ENCODE measurements at places on chromosomes 4 and X.

DNA sequence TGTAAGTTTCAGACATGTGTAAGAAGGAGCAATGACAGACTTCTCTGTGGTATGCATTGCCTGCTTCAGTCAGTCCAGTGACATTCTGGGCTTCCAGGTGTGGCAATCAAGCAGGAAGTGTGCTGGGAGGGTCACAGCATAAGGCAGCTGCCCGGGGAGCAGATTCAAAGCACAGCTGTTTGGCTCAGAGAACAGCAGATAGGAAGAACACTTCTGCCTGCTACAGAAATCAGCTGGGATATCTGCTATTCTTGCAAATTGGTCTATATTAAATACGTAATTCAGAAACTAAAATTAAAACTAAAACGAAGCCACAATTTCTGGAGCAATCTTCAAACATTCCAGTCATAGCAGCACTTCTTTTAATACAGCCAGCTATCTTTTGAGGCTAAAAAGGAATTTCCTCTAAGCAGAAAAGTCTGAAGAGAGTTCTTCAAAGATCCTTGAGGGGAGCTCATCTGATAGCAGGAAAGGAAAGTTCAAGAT, 47.5 kb upstream of the GALNT7 start:
- peak; percentile 68 for DNase-seq

DNA sequence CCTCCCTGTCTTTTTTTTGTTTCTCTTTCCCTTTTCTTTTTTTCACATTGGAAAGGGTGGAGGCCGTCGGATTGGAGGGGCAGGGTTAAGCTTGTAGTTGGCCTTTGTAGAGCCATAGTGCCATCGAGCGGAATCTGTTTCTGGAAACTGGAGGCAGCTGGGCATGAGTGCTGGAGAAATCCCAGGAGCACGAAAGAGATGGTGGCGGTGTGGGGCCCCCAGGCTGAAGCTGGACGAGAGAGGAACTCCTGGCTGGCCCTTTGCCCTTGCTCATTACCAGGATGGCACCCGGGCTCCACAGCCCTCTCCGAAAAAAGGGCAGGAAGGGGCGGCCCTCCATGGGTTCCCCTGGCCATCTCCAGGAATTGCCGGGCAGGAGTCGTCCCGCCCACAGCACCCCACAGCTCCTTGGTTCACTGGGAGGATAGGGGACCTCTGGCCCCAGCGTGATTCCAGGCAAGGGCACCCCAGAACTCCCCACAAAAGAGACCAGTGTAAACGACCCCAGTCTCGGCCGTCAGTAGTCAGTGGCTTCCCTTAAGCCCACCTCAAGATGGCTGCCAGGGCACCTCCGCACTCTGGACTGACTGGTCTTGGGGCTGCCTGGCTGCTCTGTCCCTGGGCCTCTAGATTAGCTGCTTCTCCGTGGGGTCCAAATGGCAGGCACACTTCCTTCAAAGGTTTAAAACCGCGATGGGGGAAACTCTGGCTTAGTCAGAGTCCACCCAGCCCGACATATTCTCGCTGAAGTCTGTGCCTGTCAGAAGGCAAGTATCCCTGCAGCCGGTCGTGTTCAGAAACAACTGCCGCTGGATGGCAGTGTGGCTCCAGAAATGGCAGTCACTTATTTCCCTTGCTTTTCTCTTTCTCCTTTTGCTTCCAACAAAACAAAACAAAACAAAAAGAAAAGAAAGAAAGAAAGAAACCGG, 74.1 kb downstream of the NBDY start:
- DNase-seq: peak; percentile 62

GRCh38 chrX:9821572-9821971, 35.3 kb downstream of the SHROOM2 start:
- DNase-seq: no peak

DNA sequence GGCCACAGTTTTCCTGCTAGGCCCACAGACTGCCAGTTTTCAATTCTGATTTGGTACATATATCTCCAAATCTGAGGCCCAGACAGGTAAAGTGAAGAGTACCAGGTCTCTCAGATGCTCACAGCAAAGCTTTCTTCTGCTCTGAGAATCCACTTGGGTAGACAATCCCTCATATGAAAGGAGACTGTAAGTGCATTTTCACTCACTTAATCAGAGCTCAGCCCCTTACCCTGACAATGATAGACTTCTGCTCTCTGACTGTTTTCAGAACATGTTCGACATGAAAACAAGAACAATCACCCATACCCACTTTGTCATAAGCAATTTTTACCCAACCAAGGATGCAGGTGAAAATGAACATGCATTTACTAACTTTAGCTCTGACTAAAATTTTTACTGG, 7.1 kb downstream of the GPRIN3 start:
- DNase-seq: no peak

DNA sequence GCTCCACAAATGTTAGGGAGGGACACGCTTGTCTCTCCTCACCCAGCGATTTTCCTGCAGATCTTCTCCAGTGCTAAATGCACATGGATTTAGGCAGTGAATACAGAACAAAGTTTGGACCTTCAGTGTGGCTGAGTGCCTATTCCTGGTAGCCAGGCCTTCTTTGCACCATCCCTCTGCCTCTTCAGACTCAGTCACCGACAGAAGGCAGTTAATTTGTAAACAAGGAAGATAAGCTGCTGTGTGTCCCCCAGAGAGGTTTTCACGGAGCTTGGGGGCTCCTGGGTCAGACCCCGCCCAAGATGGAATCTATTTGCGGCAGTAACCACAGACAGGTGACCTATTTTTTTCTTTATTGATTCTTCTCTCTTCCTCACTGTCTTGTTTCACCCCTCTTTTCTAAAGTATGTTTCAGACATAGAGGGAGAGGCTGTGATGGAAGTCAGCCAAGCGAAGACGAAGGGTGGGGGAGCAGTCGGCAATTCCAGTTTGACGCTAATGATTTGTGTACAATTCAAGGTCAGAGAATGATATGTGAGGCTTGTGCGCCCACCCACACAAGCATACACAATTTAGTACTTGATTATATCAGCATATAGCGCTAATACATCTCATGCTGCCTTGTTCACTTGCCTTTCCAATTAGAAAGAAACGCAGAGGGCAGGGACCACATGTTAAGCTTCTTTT, 200.8 kb downstream of the MGST2 start:
- DNase-seq: peak; percentile 23

DNA sequence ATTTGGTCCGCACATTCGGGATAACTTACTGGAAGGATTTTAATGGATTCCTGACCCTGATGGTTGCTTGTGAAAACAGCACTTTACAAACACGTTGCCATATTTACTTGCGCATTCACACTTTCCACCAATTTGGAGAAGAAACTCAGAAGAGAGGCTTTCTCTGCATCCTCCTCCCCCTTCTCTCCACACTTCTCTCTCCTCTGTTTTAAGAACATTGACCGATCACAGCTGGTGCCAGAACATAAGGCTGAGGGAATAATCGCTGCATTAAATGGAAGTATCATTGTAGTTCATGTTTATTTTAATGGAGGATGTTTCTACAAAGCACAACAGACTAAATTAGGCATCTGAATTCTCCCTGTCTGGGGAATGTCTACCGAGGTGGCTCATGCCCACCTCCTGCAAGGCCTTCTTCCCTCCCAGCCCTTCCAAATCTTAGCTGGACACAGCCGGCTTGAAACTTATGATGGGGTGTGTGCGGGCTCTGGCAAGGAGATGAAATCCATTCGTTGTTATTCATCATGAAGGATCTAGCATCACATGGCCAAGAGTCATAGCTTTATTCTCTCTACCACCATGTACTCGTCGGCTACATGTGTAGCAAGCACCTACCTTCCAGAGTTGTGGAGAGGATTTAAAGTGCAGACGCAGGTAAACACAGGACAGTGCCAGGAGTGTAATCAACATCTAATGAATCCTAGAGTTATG, 204.1 kb downstream of the LDB2 start:
- DNase-seq: no peak

- no peak for DNase-seq
Measured at GRCh38 chrX:22278375-22278774, 5.7 kb downstream of the CBLL2 start.

- peak; percentile 3 for DNase-seq
Measured at GRCh38 chr4:114163051-114163450, 183.6 kb upstream of the ARSJ start.

DNA sequence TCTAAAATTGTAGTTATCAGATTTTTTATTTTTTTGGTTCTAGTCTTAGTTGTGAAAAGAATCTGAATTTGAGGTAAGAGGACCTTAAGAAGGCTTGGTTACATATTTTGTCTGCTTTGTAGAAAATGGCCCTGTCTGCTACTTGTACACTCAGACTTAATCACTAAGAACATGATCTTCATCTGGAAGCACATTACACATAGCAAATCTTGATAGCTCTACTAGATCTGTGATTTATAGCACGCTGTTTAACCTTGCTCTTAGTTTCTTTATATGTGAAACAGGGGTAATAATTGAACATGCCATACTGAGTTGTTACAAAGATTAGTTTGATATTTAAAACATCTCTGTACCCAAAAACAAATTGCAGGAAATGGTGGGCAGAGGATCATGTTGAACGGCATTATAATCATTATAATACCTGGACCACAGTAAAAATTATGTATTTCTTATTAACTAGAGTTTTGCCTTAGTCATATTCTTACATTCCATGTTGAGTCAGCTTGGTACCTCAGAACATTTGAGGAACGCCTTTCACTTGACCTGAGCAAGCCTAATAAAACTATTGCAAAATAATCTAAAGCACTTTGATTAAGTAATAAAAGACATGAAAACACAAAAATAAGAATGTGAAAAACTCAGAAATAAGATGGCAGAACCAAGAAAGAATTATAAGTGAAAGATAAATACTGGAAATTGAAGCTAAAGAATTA, 738.0 kb upstream of the AADAT start:
- DNase-seq: no peak

DNA sequence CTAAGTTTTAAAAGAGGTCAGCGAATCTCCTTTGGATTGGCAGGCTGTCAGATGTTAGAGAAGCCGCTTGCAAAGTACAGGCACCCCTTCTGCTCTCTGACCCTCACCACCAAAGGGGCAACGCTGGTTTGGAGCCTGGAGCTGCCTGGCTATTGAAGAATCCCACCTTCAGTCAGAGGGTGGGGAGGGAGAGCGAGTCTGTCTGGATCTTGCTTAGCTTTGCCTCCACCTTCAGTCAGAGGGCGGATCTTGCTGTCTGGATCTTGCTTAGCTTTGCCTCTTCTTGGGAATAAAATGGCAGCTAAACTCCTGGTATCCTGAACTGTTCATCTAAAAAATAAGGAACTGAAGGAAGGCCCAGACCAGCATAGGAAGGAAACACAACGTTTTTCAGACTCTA, 7.3 kb downstream of the CCDC110 start:
- DNase-seq: no peak

DNA sequence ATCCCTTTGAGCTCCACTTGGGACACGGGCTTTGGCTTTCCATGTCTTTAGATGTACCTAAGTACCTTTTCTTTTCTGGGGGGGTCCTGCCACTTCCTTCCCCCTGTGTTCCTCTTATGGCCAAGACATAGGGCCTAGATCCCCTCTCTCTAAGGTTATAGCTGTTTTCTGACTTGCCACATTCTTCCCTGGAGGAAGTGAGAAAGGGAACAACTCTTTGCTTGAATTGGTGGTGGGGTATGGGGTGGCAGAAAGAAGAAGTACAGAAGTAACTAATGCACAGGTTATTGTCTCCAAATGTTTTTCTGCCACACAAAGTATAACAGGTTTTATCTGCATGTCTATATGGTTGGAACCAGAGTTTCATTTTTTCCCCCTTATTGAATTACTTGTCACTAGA, 29.7 kb upstream of the DIPK2B start:
- no peak for DNase-seq

DNA sequence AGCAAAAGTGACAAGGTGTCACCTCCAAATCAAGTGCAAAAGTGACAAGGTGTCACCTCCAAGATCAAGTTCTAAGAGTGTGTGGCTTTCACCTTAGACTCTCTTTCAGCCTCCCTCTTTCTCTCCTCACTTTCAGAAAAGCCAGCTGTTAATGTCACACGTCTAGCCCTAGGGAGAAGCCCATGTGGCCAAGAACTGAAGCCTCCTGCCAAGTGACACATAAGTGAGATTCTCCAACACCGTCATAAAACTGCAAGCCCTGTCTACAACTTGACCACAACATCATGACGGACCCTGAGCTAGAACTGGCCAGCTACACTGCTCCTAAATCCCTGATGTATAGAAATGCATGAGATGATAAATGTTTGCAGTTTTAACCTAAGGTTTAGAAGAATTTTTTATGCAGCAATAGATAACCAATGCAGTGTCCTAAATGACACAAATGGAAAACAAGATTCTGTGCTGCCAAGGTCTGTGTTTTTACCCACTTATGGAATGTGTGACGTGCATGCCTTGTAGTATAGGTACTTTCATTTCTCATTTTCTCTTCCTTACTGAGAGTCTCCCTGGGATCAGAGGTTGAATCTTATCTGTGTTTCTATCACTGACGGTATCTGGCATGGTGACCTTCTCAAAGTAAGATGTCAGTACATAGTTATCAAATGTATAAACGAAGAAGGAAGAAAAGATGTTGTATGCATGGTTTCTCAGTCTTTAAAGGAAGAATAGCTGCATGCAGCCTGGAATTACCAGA, 25.0 kb downstream of the NLGN4X start:
- no peak for DNase-seq

- DNase-seq: peak; percentile 79
Measured at GRCh38 chr4:26255989-26256388, 64.8 kb upstream of the RBPJ start.

- DNase-seq: no peak
Measured at GRCh38 chr4:123581802-123582201, 185.2 kb downstream of the SPRY1 start.

- no peak for DNase-seq
Measured at GRCh38 chrX:153494061-153494460, 719 bp upstream of the BGN start.

Measured in fibroblast of lung (primary cell).